ENCODE measurements at places on chromosomes 16 and 17.

DNA sequence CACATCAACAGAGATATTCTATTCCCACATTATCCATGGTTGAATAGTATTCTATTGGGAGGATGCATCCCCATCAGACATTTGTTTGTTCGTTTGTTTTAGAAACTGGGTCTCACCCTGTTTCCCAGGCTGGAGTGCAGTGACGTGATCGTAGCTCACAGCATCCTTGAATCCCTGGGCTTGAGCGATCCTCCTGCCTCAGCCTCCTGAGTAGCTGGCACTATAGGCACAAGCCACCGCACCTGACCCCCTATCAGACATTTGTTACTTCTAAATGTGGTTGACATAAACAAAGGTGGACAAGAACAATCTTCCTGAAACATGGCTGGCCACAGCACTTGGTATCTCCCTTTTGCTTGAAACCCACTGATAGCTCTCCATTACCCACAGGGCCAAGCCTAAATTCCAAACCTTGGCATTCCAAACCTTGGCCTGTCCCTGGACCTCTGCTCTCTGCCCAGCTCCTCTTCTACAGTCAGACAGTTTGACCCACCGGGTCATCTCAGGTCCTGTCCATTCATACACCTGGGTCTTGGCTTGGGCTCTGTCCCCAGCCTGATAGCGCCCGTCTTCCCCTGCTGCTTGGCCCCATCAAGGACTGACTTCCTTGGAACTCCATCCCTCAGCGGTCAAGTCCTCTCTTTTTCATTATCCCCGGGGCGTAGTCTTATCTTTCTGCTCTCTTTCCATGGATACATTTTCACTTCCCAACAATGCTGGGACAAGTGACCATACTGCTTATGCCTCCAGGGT is 1.5 kb upstream of the PRR29 start:
- no peak for DNase-seq

- DNase-seq: no peak
Measured at GRCh38 chr17:14004927-14005620, 64.2 kb upstream of the COX10 start.

GRCh38 chr16:86171329-86171728 is 272.4 kb downstream of the IRF8 start:
- no peak for DNase-seq

- no peak for DNase-seq
Measured at GRCh38 chr16:75488322-75488721, 6.9 kb downstream of the CHST6 start.

DNA sequence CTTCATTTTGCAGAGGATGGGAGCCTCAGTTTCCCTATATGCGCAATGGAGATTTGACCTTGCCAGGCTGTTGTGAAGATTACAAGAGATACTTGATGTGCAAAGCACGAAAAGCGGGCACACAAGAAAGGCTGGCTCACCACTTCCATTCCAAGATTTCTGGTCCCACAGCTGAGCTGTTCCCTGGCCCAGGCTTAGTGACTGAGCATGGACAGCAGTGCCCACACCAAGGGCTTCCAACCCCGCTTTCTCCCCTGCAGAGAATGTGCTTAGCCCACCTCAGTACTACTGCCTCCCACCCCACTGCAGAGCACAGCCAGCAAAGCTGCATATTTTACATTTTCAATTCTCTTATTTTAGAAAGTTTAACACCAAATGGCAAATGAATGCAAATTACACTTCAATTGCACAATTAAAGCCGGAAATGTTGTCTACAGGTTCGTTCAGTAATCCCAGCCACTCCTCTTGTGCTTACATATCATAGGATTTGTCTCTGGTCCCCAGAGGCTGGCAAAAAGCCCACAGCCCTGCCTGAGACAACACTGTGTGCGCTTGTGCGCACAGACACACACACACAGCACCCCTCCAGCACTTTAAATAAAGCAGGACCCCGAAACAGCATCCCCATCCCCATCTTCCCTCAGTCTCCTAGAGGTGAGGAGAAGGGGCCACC is 51.8 kb downstream of the VAC14 start:
- no peak for DNase-seq

Measured in NCI-H2081 treated with DMSO at 0.1 percent for 48 hours (cell line).